ENCODE measurements at places on chromosomes 12 and 14. TPM values are rescaled to one million over a fixed set of nuclear protein-coding genes. Genes with fewer than 3 reads are reported as not detected.

The RDH12 gene
- total RNA-seq: not detected

The GPRC5D gene
- total RNA-seq: 0.13 TPM

The TAOK3 gene
- 34.1 TPM for total RNA-seq

The KITLG gene
- 68.7 TPM for total RNA-seq

The JAG2 gene
- 4.0 TPM for total RNA-seq

The MBIP gene
- 12.8 TPM for total RNA-seq

The TTC6 gene
- not detected for total RNA-seq

The FBLN5 gene
- total RNA-seq: 54.9 TPM

The ACSM4 gene
- total RNA-seq: not detected

The SLC2A13 gene
- total RNA-seq: 23.6 TPM

The EXD2 gene
- 23.3 TPM for total RNA-seq

The CFAP54 gene
- total RNA-seq: 1.8 TPM

The LRRC10 gene
- not detected for total RNA-seq

The RPGRIP1 gene
- total RNA-seq: not detected

The TAS2R10 gene
- 1.2 TPM for total RNA-seq

The DNAJC22 gene
- total RNA-seq: 2.1 TPM

The COQ5 gene
- 25.3 TPM for total RNA-seq

The TMTC1 gene
- total RNA-seq: 93.0 TPM

The APOF gene
- not detected for total RNA-seq

The KRT72 gene
- not detected for total RNA-seq

The DEGS2 gene
- 0.26 TPM for total RNA-seq

The RAB2B gene
- 40.9 TPM for total RNA-seq
